ENCODE measurements at places on chromosomes 3 and 15.

GRCh38 chr3:13324835-13325501, 95.2 kb downstream of the NUP210 start:
- DNase-seq: no peak

DNA sequence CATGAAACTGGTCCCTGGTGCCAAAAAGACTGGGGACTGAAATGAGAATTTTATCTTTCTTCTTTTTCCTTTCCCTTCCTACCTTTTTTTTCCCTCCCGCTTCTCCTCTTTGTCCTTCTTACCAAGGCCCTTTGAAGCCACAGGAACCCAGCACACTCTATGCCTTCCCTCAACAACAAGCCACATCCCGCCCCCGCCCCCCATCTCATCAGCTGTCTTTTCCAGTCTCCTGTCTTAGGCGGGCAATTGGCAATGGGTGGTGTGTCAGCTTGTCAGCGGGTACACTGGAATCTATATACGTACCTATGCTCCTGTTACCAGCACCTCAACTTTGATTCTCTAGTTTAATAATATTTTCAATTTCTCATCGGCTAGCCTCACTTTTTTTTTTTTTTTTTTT, 56.3 kb upstream of the CHD2 start:
- no peak for DNase-seq

DNA sequence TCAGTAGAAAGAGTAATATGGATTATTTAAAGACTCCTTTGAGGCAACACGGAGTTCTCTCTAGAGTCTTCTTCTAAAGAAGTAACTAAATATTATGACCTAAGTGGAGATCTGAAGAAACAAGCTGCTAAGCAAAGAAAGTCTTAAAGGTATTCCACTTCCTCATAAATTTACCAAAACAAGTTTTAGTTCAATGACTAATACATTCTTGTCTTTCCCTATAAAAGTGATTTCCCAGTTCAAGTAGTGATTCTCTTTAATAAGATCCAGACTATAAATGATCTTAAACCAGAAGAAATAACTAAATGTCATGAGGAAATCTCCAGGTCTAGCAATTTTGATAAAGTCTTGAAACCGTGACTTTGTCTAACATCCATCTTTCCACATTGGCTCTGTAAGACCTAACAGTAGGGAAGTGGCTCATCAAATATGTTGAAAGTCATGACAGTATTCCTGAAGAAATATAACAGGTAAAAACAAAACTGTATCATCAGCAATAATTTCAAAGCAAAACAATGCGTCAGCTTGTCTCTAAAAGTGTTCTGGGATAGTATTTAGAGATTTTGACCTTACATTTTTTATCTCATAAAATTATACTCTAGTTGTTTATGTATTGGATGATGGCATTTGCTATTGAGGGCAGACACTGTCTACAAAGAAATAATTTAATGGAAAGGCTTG, 51.8 kb upstream of the NEDD4 start:
- DNase-seq: no peak

DNA sequence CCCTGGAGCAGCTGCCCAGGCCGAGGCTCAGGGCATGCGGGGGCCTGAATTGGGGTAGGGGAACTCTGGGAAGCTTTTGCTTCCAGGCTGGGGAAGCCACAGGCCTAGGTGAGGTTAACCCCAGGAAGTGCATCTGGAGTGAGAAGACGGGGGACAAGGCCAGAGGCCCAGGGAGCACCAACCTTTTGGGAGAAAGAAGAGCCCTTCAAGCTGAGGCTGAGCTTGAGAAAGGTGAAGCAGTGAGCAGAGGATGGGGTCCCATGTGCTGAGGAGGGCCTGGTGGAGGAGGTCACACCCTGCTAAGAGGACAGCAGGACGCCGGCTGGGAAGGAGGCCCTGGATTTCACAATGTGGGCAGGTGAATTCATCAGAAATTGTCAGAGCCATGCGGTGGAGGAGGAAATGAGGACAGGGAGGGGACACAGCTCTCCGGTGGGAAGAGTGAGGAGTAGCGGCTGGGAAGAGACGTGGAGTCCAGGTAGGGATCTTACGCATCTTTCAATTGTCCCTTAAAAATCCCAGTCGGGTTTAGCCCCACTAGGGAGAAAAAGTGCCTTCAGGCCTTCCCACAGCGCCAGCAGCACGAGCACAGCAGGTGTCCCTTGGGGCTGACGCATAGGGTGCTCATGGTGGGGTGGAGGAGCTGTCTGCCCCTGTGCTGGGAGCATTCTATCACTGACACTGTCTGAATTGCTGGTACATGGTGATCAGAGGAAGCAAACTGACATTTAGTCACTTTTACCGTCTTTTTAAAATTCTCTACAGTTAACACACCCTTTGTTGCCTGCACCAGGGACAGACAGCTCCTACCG, 50.9 kb downstream of the HCN4 start:
- DNase-seq: no peak

DNA sequence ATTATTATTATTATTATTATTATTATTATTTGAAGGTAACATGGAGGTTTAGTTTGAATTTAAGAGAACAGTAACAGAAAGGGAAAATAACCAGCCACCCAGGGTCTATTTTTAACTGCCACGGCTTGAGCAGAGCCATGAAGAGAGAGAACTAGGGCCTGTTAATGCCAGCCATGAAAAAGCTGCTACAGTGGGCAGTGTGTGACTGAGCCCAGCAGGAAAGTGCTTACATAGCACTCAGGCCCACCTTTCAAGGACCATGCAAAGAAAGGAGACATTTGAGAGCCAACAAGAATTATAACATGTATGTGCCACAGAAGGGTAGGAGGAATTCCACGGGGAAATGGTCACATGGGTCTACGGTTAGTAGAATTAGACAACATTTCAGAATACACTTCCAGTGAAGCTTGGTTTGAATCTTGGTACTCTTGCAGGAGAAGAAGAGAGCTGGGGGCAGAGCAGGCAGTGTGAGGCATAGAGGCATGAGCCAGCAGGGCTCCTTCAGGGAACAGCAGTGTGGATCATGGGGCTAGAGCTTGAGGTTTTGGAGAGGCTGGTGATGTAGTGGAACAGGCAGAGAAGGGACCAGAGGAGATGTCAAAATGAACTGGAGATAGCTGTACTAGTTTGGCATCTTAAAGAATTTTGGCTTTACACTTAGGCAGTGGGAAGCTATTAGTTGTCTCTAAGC, 140.7 kb downstream of the CMSS1 start:
- no peak for DNase-seq

- no peak for DNase-seq
These were observed 133.0 kb upstream of the THBS1 start for GRCh38 chr15:39447881-39448280.

GRCh38 chr3:122510878-122511535, 3.7 kb downstream of the KPNA1 start:
- DNase-seq: no peak

- DNase-seq: no peak
These were observed 1.5 kb downstream of the C3orf70 start for GRCh38 chr3:185151101-185151963.

GRCh38 chr3:188780193-188781147, 391.3 kb upstream of the TPRG1 start:
- no peak for DNase-seq

DNA sequence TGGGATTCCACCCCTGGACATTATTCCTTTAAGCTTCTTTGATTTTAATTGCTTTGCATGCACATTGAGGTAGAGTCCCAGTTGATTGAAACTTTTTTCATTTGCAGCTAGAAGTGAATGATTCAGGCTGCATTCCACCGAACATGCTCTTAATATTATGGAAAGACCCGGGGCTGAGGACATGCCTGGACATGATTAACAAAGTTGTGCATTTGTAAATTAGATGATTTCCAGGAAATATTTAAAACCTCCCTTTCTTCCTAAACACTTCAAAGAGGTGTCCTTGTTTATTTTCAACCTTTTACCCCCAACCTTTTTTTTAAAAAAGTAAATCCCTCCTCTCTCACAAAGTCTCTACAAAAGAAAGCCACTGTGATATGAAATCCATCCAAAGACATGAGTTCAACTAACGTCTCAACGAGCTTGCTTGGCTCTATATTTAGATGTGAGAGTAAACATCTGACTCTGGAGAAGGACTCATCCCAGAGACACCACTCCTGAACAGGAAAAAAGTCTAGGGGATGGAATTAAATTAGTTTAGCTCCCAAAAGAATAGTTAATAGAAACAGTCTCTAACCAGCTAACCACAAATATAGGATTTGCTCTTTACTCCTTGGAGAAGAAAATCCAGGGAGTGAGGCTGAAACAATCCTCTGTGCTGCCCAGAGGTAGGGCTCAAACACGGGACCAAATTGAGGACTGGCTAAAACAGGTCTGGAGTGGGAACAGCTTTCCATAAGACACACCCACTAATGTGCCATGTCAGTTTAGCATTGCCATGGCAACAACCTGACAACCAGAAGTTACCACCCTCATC, 83.1 kb downstream of the XXYLT1 start:
- no peak for DNase-seq

GRCh38 chr3:144265542-144266100, 294.0 kb downstream of the DIPK2A start:
- no peak for DNase-seq

GRCh38 chr15:40115670-40116093, 7.0 kb upstream of the BMF start:
- no peak for DNase-seq

DNA sequence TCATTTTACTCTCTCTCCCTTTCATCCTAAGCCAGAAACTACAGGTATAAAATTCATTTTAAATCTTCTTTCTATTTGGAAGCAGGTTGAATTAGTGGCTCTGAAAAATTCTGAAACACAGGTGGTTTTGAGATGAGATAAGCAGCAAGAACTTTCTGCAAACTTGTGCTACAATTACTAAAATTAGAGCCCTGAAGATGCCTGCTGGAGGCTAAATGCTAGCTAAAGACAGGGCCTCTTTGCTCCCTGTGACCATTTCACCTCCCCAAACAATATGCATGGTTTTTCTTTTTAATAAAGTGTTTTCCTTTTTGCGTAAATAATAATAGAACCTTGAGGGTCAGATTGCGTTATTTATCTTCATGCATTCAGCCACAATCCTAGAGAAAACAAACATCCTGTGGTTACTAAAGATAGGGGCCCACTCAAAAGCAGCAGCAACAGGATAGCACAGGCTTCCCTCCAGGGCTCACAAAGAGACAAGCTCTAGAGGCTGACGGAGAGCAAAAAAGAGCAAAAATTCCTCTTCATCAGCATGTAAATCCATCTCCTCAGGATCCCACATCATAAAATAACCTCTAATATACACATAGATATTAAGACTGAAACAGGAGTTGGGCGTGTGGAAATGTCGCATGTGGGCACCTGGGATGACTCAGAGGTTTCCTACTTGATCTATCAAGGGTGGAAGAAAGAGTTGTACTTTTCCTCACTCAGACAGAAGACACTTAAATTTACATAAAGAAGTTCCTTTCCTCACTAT, 26.5 kb upstream of the CP start:
- DNase-seq: no peak

DNA sequence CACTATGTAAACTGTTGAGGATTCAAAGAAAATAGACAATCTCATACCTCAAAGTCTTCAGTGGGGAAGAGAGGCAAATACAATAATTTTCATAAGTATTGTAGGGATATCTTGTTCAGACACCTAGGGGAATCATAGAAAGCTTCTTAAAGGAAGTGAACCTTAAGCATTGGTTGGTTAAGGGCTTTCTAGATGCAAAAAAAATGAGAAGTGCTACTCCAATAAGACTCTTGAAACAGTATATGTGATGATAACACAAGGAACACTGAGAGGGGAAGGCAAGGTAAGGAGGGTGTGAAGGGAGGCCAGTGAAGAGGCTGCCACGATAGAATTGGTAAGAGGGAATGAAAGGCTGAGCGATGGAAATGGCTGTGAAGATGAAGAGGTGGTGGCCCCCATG, 104.1 kb downstream of the TPRG1 start:
- no peak for DNase-seq

DNA sequence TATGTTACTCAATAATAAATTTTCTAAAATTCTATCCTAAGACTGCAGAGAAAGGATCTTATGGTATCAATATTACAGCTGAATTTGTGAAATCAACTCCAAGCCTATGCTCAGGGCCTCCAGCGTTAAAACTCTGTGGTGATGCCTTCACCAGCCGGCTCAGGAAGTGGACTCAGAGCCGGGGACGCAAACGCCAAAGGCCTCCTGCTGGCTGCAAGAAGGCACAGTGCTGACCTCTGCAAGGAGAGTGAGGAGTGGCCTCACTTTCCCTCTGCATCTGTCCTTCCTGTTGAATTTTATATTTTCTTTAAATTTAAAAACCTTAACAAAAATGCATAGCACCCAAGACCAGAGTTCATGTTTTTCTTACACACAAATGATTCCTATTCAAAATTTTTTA, 48.5 kb downstream of the HERC2 start:
- DNase-seq: no peak

- peak; percentile 30 for DNase-seq
These were observed 89.3 kb upstream of the C2CD4B start for GRCh38 chr15:62254137-62254934.

DNA sequence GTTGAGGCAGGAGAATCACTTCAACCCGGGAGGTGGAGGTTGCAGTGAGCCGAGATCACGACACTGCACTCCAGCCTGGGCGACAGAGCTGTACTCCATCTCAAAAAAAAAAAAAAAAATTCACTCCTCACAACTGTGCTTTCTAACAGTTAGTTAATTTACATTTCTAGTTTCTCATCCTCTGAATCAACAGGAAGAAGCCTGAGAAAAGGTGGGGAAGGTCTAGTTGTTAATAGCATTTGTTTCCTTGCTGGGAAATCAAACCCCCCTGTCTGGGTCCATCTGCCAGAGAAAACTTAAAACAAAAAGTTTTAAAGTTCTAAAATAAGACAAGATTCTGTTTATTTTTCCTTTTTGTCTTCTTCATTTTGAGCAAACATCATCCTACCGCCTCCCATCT, 62.3 kb downstream of the TMEM39A start:
- DNase-seq: no peak

- DNase-seq: no peak
These were observed 12.6 kb downstream of the PLCL2 start for GRCh38 chr3:16897254-16897926.

DNA sequence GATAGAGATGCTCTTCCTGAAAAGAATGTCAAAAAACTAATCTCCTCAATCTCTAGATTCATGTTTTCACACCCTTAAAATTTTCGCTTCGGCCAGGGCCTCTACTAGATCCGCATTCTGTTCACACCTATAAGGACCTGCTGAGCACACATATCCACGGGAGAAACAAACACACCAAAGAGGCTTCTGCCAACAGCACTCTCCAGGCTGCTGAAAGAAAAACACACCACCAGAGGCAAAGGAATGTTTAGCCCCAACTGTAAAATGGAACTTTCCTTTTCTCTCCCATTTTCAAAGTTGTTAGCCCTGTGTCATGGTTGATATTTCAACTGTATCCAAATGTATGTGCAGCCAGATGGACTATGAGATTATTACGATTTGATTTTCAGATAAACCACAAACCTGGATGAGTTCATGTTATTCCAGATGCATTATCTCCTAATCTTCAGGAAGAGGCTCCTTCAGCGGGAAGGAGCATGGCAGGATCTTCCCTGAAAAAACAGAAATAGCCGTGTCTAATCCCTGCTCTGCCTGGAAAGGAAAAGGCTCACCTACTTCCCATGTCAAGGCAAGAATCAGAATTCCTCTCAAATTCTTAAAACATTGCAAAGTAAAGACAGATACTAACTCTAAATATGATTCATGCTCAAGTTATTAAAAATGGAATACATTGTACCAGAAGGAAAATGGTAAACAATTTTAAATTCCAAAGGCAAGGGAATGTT, 442.7 kb upstream of the NR2F2 start:
- no peak for DNase-seq

- DNase-seq: no peak
These were observed 36.0 kb upstream of the NR1I2 start for GRCh38 chr3:119745942-119746341.

GRCh38 chr3:43764056-43764455, 73.3 kb downstream of the ABHD5 start:
- DNase-seq: no peak

- DNase-seq: no peak
These were observed 269.1 kb upstream of the CFAP20DC start for GRCh38 chr3:59318881-59319280.

GRCh38 chr3:27673701-27674100, 48.4 kb downstream of the EOMES start:
- DNase-seq: no peak

Data from activated T-helper 1 cell treated with Interleukin-2 at 50 U/mL for 16 hours (primary cell).